ENCODE measurements at places on chromosomes 4 and X.

GRCh38 chrX:23341452-23341851, 6.8 kb downstream of the PTCHD1 start:
- no peak for DNase-seq

- no peak for DNase-seq
Measured at GRCh38 chr4:178198691-178199090, 756.5 kb upstream of the AGA start.

- no peak for DNase-seq
Measured at GRCh38 chr4:98474408-98474844, 184.0 kb downstream of the TSPAN5 start.

GRCh38 chr4:133887723-133888122, 313.9 kb downstream of the PABPC4L start:
- DNase-seq = no peak

- peak; percentile 72 for DNase-seq
Measured at GRCh38 chrX:38561126-38561868, at the start of gene TSPAN7. Gene TSPAN7, plus strand, starts transcription at chrX:38561542. Its CDS starts 5 bp downstream, at chrX:38561547.

- no peak for DNase-seq
Measured at GRCh38 chr4:14520171-14520570, 482.1 kb upstream of the CPEB2 start.

DNA sequence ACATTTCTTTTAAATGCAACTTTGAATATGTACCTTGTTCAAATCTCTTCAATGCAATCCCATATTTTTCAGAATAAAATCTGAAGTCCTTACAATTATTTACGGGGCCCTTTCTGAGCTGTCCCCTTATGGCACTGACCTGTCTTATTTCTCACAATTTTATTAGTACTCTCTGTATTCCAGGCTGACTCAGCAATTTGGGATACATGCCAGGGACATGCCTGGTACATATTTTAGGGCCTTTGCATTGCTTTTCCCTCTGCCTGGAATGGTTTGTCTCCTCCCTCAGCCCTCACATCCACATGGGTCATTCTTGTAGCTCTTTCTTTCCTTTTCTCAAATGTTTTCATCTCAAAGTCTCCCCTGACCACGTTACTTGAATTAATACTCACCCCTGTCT, 172.2 kb upstream of the TECRL start:
- DNase-seq = no peak

DNA sequence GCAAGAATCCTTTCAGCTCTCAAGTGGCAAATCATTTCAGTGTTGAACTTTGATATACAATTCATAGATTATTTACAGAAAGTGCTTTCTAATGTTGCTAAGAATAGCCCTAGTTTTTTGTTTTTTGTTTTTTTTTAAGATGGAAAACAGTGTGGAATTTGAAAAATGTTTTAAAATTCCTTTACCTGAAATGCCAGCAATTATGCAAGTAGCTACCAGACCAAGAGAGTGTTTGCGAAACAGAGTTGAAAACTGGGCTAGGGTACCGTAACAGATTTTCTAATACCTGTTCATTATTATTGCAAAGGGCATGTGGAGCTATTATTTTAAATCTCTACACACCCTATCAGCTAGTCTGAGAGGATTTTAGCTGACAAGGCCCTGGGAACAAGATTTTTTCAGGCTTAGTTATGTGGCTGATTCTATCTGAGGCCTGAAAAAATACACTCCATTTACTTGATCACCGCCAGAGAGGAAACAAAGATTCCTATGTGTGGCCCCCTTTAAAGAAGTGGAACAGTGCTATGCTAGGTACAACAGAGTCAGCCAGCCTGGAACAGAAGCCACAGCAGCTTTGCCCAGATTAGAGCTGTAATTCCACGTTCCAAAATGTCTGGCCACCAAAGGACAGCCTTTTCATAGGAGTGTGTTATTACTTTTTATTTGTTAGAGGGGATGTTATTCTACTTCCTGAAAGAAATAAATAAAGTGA, 46.9 kb upstream of the SLC39A8 start:
- no peak for DNase-seq

GRCh38 chrX:138748480-138748879, 37.0 kb upstream of the FGF13 start:
- DNase-seq = no peak

- DNase-seq = no peak
Measured at GRCh38 chr4:84218031-84218430, 281.1 kb downstream of the NKX6-1 start.

DNA sequence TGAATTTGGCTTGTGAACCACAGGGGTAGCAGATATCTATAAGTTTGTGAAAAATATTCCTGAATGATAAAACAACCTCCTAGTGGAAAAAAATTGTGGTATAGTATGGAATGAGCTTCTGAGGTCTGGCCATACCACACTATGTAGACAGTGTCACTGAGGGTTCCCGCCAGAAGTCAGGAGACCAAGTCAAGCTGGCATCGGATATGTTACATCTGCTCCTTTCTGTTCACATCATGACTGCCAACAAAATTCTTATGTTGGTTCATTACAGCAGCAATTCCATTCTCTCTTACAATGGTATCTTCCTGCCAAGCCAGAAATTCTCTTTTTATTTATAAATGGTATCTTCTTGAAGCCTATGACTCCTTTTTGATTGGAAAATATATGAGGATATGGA, 273.0 kb downstream of the PPP3CA start:
- DNase-seq = no peak

DNA sequence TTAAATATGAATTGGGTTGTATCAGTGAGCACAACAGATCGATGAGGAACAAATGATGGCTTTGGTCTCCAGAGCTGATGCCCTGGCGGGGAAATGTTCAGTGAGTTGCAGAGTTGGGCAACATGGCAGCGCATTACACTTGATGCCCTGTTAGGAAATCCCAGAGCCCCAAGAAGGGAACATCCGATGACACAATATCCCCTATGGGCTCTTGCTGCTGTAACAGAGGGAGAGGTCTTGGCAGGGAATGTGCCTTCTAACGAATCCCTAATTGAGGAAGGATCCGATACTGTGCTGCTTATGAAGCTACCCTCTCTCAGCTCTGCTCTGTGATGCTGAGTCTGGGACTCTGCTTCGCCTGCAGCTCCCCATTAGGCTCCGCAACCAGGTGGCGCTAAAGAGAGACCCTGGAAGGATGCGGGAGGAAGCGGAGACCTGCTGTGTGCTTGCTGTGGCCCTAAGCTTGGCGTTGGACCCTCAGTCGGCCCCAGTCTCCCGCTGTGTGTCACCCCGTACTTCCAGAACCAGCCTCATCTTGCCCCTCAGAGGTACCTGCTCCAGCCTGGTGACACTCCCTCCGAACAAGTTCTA, 38.9 kb downstream of the PDHA1 start:
- peak; percentile 0 for DNase-seq

- no peak for DNase-seq
Measured at GRCh38 chr4:153209410-153209809, 5.2 kb downstream of the TRIM2 start.

DNA sequence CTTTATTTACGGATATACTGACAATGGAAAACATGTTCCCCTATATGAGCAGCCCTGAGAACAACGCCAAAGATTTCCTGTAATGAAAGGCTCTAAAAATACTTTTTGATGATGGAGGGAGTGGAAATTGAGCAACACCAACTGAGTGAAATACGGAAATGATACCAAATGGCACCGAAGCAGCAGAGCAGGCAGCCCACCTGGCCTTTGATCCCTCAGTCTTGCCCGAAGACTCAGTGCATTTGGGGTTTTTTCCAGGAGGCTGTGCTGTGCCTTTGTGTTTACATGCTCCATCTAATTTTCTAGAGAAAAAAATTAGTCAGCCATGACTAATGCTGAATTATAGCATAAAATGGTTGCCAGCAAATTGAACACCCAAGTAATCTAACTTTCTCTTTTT, 169.9 kb upstream of the RBPJ start:
- no peak for DNase-seq

GRCh38 chrX:154329294-154329693, 33.7 kb downstream of the TKTL1 start:
- DNase-seq = no peak

- DNase-seq = peak; percentile 9
Measured at GRCh38 chrX:150361070-150361776, 1.9 kb upstream of the MAMLD1 start.

DNA sequence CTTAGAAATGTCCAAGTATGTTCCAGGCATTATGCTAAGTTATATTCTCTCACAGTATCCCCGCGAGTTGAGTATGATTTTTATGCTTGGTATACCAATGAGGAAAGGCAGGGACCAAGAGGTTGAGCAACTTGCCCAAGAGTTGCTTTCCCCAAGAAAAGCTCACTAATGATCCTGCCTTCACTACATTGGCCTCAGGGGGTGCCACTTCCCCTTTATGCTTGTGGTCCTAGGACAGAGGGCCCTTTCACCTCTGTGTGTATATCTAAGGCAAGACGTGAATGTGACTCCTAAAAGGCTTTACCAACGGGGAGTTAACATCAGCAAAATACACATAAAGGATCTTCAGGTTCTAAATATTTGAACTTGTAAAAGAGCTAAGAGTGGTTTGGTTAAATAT, 164.4 kb upstream of the CPEB2 start:
- no peak for DNase-seq

DNA sequence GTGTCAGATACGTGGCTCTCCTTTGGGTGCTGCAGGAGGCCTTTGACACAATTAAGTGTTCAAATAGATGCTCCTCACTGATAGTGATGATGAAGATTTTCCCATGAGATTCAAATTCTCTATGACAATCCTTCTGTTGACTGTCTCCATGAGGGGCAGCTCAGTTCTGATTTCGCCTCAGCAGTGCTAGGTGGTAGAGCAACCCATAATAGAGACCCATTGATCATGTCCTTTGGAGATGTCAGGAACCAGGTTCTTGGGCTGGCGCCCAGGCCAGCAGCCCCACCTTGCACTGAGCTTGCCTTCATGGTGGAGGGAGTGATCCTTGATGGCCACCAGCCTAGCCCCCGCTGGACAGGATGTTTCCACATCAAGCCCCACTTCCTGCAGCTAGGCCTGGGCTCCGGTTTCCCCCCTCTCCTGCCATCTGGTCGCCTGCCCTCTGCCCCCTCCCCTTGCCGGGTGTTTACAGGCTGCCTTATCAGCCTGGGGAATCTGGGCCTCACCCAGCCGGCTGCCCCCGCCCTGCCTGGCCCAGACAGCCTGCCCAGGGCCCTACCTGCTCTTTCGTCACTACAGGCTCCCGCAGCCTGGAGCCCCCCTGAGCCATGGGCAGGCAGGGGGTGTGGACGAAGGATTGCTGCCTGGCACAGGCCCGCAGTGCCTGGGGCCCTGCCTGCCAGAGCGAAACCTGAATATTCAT, 12.6 kb downstream of the ELF4 start:
- no peak for DNase-seq

- no peak for DNase-seq
Measured at GRCh38 chr4:83207497-83208101, 77.0 kb downstream of the COQ2 start.

GRCh38 chr4:40122941-40123340, 66.3 kb downstream of the N4BP2 start:
- DNase-seq = no peak

GRCh38 chr4:80202741-80203553, 5.6 kb downstream of the PRDM8 start:
- DNase-seq = peak; percentile 21

GRCh38 chrX:49840679-49841078, 11.6 kb downstream of the PAGE4 start:
- DNase-seq = peak; percentile 18

GRCh38 chr4:5894266-5894665, 1.4 kb upstream of the CRMP1 start:
- no peak for DNase-seq

GRCh38 chr4:179285696-179286095, 1843.5 kb upstream of the AGA start:
- no peak for DNase-seq

DNA sequence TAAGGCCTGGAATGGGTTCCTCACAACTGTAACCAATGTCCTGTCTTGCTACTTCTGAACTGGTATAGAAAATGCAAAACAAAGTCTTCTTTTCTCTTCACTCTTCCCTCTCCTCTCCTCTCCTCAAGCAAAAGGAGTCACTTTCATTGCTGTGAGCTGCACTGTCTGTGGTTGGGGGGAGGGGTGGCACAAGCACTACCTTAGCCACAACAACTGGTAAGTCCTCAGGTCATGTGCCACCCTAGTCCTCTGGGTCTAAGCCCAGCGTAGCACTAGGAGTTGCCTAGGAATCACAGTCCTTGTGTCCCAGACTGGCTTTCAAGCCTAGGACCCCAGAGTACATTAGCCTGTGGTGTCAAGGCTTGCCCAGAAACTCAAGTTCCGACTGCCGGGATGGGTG, 859.3 kb upstream of the AMOT start:
- DNase-seq = no peak

DNA sequence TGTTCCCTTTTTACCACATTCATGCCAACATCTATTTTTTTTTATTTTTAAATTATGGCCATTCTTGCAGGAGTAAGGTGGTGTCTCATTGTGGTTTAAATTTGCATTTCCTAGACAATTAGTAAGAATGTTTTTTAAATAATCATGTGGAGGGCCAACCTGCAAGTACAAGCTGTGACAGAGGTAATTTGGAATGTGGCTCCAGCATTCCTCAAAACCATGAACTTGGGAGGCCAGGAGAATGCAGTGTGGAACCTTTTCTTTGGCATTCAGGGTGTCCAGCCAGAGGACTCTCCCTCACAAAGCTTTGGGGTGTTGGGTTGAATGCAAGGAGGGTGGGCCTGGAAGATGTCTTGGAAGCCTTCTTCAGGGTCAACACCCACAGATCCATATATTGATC, 7.3 kb upstream of the TMEM185A start:
- DNase-seq = no peak

DNA sequence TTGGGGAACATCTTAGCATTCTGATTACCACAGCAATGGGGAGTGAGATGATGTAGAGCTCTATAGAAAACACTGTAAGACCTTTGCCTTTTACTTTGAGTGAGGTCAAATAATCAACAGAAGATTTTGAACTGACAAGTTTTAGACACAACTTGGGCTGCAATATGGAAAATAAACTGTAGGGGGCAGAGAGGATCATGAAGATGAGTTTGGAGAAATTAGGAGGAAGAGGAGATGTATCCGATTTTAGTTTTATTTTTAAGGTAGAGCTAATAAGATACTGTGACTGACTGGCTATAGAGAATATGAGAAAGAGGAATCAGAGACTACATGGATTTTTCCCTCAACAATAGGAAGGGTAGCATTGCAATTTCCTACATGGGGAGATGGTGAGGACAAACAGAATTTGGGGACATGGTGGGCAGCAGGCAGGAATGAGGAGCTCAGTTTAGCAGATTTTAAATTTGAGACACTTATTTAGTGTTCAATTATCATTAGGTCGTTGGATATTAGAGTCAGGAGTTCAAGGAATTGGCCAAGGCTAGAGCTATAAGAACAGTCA, 563.1 kb downstream of the INPP4B start:
- no peak for DNase-seq

DNA sequence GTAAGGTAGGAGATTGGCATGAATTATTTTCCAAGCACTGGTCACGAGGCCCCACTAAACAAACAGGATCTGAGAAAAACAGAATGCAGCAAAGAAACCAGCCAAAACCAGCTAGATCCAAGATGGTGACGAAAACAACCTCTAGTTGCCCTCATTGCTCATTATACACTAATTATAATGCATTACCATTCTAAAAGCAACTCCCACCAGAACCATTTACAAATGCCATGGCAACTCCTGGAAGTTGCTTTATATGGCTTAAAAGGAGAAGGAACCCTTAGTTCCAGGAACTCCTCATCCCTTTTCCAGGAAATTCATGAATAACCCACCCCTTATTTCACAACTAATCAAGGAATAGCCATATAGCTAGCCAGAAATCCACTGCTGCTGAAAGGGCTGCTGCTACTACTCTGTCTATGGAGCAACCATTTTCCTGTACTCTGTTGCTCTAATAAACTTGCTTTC, 69.3 kb downstream of the ABCB7 start:
- DNase-seq = no peak

GRCh38 chrX:45428831-45429230, 228.2 kb upstream of the DIPK2B start:
- DNase-seq = no peak

- no peak for DNase-seq
Measured at GRCh38 chrX:137549851-137550664, 15.9 kb upstream of the ZIC3 start.

Data from stimulated activated CD8-positive, alpha-beta memory T cell treated with anti-CD3 and anti-CD28 coated beads, Interleukin-7, amount 100 ng/mL, for 4 hours (primary cell).